GM19239 (cell line): ENCODE measurements at places on chromosomes 5 and 9.
A peak's percentile ranks its signal among the peaks of the same experiment; 100 is the strongest.

DNA sequence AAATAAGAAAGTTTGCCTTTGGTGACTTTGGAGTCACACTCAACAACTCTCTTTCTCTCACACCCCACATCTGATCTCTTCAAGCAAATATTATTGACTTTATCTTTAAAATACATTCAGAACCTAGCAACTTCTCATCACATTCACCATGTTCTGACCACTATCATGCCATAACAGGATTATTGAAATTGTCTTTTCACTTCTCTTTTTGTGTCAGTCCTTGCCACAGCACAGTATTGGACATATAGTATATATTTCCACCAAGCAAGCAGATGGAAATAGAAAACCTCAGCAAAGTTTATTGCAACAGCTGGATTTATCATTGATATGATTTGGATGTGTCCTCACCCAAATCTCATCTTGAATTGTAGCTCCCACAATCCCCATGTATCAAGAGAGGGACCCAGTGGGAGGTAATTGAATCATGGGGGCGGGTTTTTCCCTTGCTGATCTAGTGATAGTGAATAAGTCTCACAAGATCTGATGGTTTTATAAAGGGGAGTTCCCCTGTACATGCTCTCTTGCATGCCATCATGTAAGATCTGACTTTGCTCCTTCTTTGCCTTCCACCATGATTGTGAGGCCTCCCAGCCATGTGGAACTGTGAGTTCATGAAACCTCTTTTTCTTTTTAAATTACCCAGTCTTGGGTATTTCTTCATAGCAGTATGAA is 26.9 kb upstream of the ITGA1 start:
- no peak for DNase-seq

DNA sequence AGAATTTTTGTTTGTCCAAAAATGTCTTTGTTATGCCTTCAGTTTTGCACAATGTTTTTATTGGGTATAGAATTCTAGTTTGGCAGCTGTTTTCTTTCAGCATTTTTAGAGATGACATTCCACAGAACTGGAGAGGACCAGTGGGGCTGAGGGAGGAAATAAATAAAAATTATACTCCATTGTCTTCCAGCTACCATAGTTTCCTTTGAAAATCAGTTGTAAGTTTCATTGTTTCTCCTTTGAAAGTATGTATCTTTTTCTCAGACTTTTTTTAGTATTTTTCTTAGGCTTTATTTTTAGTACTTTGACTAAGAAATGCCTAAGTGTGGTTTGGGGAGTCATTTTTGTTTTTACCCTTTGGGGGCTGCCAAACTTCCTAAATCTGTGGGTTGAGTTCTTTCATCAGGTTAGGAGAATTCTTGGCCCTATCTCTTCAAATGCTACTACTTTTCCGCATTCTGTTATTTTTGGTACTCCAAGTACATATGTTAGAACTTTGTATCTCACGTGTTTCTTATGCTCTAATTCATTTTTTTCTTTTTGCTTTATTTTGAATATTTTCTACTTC is 15.2 kb upstream of the FBLL1 start:
- DNase-seq, result no peak

DNA sequence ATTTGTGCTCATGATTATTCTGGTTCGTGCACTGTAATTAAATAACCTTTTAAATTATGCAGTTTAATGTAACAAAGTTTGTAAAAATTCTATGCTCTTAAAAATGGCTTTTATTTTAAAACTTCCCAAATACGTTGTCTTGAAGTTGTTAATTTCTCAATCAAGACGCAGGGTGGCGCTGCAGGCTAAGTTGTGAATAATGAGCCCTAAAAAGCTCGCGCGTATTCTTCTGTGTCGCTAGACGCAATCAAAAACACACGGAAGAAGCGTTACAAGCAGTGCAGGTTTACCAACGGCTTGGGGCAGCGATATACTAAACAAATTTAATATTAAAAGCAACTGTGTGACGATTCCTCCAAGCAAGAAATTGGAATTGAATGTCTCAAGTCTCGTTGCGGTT is at the start of gene PCDHB4:
Gene PCDHB4 (plus strand): TSS at position 256 of the 400 bp plus-strand sequence. CDS start 181 bp downstream, outside the sequence.
- no peak for DNase-seq

DNA sequence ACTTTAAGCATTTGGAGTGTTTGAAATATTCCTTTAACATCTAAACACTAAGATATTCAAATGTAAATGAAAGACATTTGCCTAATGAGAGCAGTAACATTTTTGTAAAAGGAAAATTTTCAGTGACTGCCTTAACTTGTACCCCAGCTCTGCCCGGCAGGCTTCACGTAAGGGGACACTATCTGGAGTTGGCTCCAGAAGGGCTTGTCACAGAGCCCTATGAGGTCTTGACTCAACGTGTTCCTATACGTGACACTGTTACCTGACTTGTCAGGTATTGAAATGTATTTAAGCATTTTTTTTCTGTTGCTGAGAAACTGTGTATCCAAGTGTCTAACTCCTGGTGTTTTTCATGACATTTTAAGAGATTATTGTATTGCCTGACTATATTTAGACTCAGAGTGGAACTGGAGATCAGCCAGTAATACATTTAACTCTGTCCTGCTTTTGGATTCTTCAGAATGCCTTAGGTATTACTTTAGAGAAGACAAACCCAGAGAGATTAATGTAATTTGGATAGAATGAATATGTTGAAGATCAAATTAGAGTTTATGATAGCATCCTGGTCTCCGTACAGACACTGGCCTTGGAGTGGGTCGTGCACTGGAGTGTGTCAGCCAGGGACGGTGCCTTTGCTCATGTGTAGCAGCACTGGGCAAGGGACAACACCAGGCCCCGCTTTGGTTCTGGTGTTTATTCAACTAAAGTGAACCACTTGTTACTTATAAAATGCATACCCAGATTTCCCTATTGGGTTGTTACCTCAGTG is 34.6 kb upstream of the PHF2 start:
- no peak for DNase-seq

GRCh38 chr5:176379881-176380280 is 8.5 kb downstream of the NOP16 start:
- DNase-seq, result no peak

- DNase-seq, result no peak
Measured at GRCh38 chr9:89883401-89884341, 278.9 kb downstream of the GADD45G start.

GRCh38 chr9:89346696-89347095 is 28.4 kb downstream of the SECISBP2 start:
- no peak for DNase-seq

DNA sequence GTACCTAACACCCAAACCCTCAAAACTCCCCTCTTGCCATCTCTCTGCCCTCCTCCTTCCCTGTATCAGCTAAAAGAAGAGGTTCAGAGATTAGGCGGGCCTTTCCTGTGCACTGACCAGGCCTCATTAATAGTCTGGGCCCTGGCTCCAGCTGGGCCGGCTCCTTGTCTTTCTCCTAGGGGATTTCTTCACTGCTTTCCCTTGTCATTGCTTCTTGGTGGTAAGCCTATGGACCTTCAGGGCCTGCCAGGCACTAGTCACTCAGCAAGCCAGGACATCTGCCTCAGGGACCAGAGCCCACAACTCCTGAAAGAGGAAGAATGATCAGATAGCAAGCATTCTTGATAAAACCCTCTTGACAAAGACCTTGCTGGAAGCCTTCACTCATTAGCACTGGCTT is 50.9 kb downstream of the MRRF start:
- DNase-seq, result no peak

GRCh38 chr5:91162534-91163381 is 220.4 kb downstream of the ARRDC3 start:
- DNase-seq, result peak; percentile 10

GRCh38 chr5:150585781-150586341 is 54.6 kb upstream of the SYNPO start:
- DNase-seq, result no peak

DNA sequence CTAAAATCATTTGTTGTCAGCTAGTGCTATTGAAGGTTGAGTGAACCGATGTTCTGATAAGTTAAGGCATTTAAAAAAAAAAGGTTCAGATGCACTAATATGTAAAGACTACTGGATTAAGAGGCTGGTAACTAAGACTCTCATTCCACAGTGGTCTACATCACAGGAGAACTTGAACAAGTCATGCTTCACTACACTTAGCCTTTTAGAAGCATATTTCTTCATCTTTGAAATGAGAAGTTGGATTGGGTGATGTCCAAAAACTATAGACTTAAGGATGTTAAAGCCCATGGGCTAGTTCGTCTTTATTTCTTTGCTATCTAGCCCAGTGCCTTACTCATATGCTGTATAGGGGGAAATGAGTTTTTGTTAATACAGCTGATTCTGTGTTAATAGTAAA is 107.2 kb downstream of the NDUFS4 start:
- DNase-seq, result no peak

DNA sequence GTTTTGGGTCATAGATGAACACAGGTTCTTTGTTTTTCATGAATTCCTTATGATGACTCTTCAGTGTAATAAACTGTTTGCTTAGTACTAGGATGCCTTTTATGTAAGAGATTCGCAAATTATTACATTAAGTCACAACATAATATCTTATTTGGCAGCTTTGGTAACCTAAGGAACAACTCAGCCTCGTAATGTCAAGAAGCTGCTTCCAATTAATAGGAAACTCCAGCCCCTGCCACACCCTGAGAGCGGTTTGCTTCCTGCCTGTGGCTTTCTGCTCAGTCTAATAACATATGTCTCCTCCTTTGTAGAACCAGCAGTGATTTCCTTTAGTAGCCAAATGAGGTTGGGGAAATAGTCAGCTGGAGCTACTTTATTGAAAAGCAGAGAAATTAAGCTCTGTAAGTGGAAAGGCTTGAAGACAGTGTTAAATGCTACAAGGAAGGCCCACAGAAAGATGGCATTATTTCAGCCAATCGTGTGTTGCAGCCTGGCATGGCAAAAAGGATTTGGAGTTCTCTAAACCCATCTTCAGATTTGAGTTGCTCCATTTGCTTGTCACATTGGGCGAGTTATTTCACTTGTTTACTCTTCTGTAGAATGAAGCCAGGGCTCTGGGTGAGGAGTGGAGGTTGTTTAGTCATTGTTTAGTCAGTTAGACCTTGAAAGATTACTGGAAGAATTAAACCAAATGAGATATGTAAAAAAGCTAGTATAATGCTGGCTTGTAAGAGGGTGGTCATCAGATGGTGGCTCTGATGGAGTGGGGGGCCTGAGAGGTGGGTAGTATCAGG is 54.1 kb downstream of the MTAP start:
- no peak for DNase-seq

DNA sequence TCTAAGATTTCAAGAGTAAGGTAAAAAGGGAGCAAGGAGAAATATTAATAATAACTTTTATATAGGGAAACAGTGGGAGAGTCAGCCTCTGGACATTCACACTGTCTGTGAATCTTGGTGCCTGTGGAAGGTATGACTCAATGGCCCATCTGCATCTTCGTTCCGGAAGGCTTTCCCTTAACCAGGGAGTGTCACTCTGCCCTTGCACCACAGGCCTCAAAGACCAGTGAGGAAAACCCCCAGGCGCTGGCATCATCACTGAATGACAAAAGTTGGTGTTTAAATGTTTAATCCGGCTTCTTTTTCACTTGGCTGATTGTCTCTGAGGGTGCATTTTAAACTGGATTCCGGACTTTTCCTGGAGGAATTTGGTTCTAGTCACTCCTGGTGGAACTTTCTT is 522.4 kb upstream of the TLE4 start:
- DNase-seq, result no peak

DNA sequence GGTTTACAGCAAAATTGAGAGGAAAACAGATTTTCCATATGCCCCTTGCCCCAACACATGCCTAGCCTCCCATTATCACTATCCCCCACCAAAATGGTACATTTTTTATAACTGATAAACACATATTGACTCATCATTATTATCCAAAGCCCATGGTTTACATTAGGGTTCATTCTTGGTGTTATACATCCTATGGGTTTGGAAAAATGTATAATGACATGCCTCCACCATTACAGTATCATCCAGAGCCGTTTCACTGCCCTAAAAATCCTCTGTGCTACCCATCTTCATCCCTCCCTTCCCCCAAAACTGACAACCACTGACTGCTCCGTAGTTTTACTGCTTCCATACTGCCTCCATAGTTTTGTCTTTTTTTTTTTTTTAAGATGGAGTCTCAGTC is 111.1 kb downstream of the ACTL7B start:
- DNase-seq, result no peak

DNA sequence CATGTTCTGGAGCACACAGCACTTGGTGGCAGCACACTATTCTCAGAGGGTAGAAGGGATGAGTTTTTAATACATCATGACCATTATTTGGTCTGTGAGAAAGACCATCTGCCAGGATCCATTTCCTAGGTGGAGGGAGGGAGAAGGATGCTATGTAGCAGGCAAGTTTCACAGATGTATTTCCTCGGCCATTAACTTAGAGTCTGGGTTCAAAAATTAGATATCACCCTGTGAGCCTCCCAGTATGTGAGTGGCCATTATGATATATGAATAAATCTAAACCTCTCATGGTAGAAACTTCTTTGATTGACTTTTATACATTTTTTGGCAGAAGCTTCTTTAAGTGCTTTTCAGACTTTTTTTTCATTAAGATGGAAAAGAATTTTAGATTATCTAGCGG is 133.9 kb downstream of the SREK1 start:
- DNase-seq, result no peak

DNA sequence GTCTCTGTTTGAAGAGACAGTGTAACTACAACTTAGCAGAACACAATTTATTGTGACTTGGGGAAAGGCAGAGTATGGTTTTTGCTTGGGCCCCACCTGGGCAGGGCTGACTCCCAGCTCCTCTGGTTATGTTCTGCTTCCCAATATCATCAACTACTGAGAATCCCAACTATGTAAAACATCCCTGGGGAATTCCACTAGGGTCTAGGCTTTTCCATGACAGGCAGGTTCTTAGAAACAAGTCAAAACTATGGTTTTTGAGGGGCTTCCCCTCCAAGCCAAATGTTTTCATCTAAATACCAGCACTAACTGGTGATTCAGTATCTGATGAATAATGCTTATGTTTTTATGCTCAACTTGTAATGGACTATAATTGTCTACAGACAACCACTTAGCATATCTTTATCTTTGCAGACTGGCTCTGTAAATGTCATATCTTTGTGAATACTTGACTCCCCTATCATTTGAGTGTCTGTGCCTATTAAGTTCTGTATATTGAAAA is 409.5 kb downstream of the PDE4D start:
- no peak for DNase-seq

GRCh38 chr9:38339087-38339486 is 53.4 kb upstream of the ALDH1B1 start:
- DNase-seq, result peak; percentile 28

DNA sequence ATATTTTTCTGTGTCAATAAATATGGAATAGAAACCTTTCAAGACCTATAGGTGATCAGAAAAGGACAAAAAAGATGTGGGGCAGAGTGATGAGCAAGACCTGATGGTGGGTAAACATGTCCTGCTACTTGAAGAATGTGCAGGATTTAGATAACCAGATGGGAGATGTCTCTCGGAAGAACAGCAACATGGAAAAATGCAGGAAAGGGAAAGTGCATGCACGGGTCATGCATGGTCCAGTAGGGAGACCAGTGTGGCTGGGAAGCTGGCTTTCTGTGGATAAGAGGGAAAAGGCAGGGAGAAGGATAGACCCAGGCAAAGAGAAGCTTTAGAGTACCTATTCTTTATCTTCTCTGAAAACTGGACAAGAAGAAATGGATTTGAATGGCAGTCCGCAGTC is 7.1 kb upstream of the CAST start:
- DNase-seq, result no peak

- no peak for DNase-seq
Measured at GRCh38 chr5:71836559-71837112, 117.6 kb downstream of the CARTPT start.

GRCh38 chr5:35294976-35295375 is 64.7 kb upstream of the PRLR start:
- no peak for DNase-seq
